ENCODE measurements at places on chromosomes 2 and 18.

DNA sequence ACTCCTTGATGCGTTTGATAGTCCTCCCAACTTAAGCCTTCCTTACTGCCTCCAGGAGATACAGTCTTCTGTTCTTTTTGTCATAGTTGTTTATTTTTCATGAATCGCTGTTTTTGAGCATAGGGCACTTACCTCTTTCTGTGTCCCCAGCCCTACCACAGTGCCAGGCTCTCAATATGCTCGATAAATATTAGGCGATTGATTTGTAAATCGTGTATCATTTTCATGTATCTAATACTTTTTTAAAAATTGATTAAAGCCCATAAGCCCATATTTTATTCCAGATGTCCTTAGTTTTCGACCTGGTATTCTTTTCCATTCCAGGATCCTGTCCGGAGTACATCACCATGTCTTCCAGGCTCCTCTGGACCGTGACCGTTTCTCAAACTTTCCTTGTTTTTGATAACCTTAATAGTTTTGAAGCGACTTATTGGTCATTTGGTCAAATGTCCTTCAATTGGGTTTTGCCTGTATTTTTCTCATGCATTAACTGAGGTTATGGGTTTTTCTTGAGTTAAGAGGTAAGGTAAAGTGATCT, 444 bp upstream of the MMADHC start:
- DNase-seq = no peak

- no peak for DNase-seq
Measured at GRCh38 chr2:191051825-191052778, 38.1 kb upstream of the STAT1 start.

- no peak for DNase-seq
Measured at GRCh38 chr2:200243441-200243840, 63.1 kb upstream of the SPATS2L start.

GRCh38 chr2:62489702-62490101, 16.3 kb downstream of the TMEM17 start:
- no peak for DNase-seq

- no peak for DNase-seq
Measured at GRCh38 chr2:160890667-160891352, 269.4 kb upstream of the TANK start.

DNA sequence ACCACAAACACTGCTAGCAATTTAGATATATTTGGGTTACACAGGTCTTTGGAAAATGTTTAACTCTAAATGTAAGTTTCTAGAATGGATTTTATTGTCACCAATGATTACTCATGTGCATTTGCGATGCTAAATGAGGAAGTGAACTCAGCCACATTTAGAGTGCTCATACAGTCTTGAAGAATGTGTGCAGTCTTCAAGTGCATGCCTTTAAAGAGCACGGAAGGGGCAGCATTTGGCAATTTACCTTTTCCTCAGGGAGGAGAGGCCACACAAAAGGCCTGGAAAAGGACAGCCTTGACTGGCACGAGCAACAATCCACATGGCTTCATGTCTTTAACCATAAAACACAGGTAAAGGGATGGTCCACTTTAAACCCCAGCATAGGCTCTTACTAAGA, 78.5 kb upstream of the STK17B start:
- no peak for DNase-seq
